ENCODE measurements at places on chromosomes 3 and 15. TPM values are rescaled to one million over a fixed set of nuclear protein-coding genes. Genes with fewer than 3 reads are reported as not detected.

DNA sequence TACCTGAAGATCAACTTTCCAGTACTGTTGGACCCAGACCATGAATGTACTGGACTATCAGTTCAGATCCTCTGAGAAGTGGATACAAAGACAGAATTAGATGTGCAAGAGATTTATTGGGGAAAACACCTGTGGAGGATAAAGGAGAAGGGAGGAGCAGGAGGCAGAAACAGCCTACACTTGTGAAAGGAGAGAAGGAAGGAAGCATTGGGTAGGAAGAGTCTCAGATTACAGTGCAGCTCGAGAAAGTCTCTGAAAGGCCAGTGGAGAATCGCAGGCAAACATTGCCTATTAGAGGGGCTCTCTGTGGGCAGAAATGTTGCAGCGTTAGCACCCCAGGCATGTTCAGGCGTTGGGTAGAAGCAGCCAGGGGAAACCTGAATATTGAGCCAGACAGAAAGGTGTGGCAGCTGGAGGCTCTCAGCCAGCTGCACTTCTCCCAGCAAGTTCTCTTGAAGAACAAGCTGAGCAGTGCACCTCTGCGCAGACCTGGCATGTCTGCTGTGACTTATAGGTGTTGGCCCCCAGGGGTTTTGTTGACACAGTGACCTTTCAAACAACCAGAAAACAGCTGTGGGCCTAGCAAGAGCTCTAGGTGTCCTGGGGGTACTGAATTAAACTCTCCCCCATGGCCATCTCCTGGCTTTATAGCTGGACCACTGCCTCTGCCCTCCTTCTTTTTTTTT is 7.0 kb downstream of the CHST14 start:
- no peak overlapping the region for H3K4me3 ChIP-seq
- no peaks in the 10 kb centered on the region for H3K36me3 ChIP-seq
- H3K27ac ChIP-seq, result no peak overlapping the region
- DNase-seq, result no peak

GRCh38 chr3:164851905-164852304 is 226.4 kb downstream of the SI start:
- no peaks in the 10 kb centered on the region for H3K27me3 ChIP-seq
- H3K27ac ChIP-seq, result no peak overlapping the region
- no peak for DNase-seq
- no peaks in the 10 kb centered on the region for H3K4me1 ChIP-seq

GRCh38 chr3:114878114-114878839 is 268.8 kb downstream of the ZBTB20 start:
- no peaks in the 10 kb centered on the region for H3K27me3 ChIP-seq
- no peak overlapping the region for H3K4me3 ChIP-seq
- no peak for DNase-seq
- H3K36me3 ChIP-seq, result no peaks in the 10 kb centered on the region

DNA sequence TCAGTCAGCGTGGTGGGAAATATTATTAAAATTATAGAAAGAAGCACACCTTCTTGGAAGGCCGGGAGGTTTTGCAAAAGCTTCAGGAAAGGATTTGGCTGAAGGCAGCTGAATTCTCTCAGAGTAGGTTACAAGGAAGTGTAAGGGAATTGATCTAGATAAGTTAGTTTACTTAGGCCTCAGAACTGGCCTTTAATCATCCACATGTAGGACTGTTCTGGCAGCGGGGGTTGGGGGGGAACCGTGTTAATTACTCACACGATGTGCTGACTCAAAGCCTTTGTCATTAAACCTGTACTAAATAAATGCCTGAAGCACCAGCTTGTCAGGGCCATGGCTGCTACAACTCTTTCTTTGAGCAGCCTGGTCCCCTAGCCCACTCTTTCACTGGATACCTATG is 12.8 kb downstream of the ASB14 start:
- H3K4me3 ChIP-seq, result no peak overlapping the region
- no peaks in the 10 kb centered on the region for H3K4me1 ChIP-seq
- H3K36me3 ChIP-seq, result peaks cover 9% of the 10 kb centered on the region

DNA sequence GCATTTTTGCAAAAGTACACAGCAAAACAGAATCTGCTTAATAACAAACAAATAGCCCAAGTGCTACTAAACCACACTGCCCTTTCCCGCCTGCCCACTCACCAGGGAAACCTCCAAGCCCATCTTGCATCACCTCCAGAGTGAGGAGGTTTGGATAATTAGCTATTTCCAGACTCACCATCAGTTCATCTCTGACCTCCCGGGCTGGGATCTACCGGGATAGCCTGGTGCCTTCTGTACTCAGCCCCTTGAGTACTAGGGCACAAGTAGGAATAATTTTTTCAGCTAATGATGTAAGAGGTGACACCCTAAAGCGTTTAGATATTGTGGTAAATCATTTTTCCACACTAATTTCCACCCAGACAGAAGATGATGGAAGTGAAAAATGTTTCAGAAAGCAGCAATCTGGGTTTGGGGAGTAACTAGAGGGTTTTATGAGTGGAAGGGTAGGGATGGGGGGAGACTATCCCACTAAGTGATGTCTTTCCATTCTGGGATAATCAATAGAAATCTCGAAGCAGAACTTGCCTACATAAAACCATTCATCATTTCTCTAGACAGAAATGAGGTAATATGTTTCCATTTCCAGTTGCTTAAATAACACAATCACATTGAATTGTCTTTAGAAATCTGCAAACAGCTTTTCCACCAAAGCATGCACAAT is 40.9 kb downstream of the TAFA4 start:
- no peaks in the 10 kb centered on the region for H3K4me1 ChIP-seq
- H3K27ac ChIP-seq, result no peak overlapping the region
- DNase-seq, result no peak

DNA sequence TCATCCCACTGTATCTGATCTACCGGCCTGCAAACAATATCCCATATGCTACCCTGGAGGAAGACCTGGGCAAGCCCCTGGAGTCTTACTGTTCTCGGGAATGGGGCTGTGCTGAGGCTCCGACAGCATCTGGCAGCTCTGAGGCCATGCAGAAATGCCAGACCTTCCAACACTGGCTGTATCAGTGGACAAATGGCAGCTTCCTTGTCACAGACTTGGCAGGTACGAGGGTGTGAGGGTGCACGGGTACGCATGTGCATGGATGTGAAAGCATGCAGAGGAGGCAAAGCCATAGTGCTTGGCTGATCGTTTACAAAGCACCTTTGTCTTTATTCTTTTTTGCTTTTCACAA is 20.0 kb upstream of the SLC28A1 start:
- H3K27ac ChIP-seq, result no peak overlapping the region
- no peaks in the 10 kb centered on the region for H3K27me3 ChIP-seq
- no peaks in the 10 kb centered on the region for H3K4me1 ChIP-seq
- no peaks in the 10 kb centered on the region for H3K36me3 ChIP-seq

DNA sequence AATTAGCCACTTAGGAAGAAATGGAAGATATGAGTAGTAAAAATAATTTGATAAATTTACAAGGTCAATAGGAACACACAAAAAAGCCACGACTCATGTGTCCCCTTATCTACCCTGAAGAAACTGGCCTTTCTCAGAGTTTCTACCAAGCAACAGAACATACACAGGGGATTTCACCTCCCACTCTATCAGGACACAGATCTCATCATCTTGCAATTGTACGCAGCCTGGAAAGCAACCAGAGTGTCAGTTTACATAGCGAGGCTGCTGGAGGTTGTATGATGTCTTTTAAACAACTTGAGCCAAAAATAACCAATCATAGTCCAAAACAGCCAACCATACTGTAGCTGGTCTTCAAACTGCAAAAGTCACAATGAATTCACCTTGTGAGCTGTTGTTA is 19.7 kb upstream of the LMOD3 start:
- no peak for DNase-seq
- H3K36me3 ChIP-seq, result no peaks in the 10 kb centered on the region
- no peak overlapping the region for H3K4me3 ChIP-seq
- no peak overlapping the region for H3K27ac ChIP-seq

DNA sequence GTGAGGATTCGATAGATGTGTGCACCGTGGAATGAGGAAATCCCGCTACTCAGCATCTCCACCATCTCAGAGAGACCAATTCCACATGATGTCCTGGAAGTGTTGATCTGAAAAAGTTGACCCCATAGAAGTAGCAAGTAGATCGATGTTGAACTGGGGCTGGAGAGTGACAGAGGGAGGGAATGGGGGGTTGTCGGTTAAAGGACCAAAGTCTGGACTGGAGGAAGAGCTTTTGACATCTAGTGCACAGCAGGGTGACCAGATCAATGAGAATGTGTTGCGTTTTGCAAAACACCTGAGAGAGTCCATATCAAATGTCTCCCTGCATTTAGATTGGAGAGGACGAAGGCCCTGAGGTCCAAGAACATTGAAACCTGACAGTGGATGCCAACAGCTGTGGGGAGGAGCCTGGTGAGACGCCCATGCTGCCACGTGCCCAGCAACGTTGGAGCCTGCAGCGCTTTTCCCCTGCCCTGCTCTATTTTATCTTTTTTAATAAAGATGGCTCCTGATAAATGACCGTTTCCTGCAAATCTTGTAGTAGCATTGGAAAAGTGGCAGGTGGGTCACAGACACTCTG is 30.1 kb upstream of the RPL32 start:
- H3K4me1 ChIP-seq, result peaks cover 7% of the 10 kb centered on the region
- H3K27me3 ChIP-seq, result peaks cover 19% of the 10 kb centered on the region
- no peak for DNase-seq
- no peaks in the 10 kb centered on the region for H3K36me3 ChIP-seq

GRCh38 chr3:169748670-169749069 is 16.2 kb downstream of the TERC start:
- H3K4me3 ChIP-seq, result no peak overlapping the region
- H3K27me3 ChIP-seq, result peaks cover 19% of the 10 kb centered on the region
- no peak overlapping the region for H3K27ac ChIP-seq
- H3K36me3 ChIP-seq, result no peaks in the 10 kb centered on the region
- peaks cover 14% of the 10 kb centered on the region for H3K4me1 ChIP-seq

GRCh38 chr3:141681390-141681780 is 56.7 kb upstream of the RNF7 start:
- no peaks in the 10 kb centered on the region for H3K36me3 ChIP-seq
- H3K27ac ChIP-seq, result no peak overlapping the region
- DNase-seq, result no peak
- H3K4me3 ChIP-seq, result no peak overlapping the region

DNA sequence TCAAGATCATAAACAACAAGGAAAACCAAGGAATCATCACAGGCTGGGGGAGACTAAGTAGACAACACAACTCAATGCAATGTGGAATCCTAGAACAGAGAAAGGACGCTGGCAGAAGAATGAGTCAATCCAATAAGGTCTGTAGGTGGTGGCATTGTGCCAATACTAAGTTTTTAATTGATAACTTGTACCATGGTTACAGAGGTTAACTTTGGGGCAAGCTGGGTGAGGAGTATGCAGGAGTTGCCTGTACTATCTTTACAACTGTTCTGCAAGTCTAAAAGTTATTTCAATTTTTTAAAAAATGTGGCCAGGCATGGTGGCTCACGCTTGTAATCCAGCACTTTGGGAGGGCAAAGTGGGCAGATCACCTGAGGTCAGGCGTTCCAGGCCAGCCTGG is 46.2 kb downstream of the RORA start:
- no peaks in the 10 kb centered on the region for H3K36me3 ChIP-seq
- no peak for DNase-seq
- H3K4me1 ChIP-seq, result no peaks in the 10 kb centered on the region
- H3K27me3 ChIP-seq, result peaks cover 20% of the 10 kb centered on the region
- no peak overlapping the region for H3K4me3 ChIP-seq

DNA sequence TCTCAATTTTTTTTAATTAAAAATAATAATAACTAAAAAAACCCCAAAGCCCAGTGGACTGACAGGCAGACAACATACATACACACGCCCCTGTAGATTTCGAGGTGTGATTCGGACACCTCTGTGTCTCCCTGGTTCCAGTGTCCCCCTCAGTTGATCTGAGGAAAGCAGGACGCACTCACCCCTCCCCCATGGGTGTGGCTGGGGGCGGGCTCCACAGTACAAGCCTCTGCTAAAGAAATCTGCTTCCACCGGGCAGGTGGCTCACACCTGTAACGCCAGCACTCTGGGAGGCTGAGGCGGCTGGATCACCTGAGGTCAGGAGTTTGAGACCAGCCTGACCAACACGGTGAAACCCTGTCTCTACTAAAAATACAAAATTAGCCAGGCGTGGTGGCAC is 33.8 kb upstream of the BLM start:
- no peak overlapping the region for H3K27ac ChIP-seq
- DNase-seq, result no peak
- peaks cover 51% of the 10 kb centered on the region for H3K4me1 ChIP-seq
- H3K36me3 ChIP-seq, result no peaks in the 10 kb centered on the region
- no peak overlapping the region for H3K4me3 ChIP-seq
- H3K27me3 ChIP-seq, result no peaks in the 10 kb centered on the region

- peaks cover 20% of the 10 kb centered on the region for H3K4me1 ChIP-seq
- no peak overlapping the region for H3K4me3 ChIP-seq
- no peak overlapping the region for H3K27ac ChIP-seq
- no peak for DNase-seq
Measured at GRCh38 chr3:136546720-136547119, 205.5 kb downstream of the STAG1 start.

DNA sequence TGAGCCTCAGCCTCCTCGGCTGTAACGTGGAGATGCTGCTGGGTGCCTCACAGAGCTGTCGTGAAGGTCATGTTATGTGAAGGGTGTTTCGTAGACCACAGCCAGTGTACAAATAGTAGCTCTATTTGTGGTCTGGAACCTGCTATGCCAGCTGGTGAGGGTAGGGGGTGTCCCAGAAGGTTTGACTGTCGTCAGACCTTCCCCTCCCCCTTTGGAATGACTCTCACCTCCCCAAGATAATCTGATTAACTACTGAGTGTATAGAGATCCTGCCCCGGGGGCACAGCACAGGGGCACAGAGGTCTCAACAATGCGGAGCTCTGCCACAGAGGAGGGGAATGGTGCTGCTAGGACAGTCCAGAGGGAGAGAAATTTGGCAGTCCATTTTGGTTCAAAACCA is 20.5 kb downstream of the FGD5 start:
- no peak overlapping the region for H3K4me3 ChIP-seq
- H3K36me3 ChIP-seq, result no peaks in the 10 kb centered on the region
- H3K27me3 ChIP-seq, result no peaks in the 10 kb centered on the region
- no peak overlapping the region for H3K27ac ChIP-seq

DNA sequence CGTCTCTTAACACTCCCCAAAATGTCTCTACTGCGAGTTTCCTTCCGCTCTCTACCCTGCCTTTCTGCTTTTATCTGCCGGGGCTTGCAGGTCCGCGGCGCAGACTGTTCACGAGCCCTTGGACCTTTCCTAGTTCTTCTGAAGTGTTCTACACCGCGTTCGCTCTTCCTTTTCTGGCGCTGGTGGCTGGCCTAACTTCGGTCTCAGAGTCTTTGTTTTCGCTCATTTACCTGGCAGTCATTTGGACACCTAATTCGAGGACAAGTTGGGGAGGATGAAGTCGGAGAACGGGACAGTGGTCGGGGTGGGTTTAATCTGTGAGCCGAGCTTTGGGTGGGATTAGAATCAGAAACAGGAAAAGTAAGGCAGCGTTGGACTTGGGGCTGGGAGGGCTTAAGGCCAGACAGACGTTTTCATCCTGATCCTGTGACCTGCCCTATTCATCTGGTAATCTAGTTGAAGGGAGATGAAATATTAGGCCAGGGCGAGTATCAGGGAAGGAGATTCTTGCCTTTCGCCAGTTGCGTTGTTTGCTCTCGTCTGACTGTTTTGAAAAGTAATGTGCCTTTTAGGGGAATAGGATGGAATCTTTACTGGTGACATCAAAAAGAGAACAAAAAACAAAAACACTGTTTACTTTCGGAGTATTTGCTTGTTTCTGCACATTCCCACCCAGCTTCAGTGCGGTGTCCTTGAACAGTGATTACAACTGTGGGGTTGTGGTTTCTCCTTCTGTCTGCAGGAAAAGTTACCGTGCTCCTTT is 1.8 kb downstream of the DIPK2A start:
- H3K36me3 ChIP-seq, result no peaks in the 10 kb centered on the region
- H3K27ac ChIP-seq, result peak overlapping the region; percentile 88
- peaks cover 3% of the 10 kb centered on the region for H3K27me3 ChIP-seq
- peak overlapping the region; percentile 94 for H3K4me3 ChIP-seq
- peak; percentile 76 for DNase-seq

Gene INSYN1
- not detected for total RNA-seq

Gene GPR27
- 0.74 TPM for total RNA-seq

Gene TMEM158
- not detected for total RNA-seq

Gene ETFA
- total RNA-seq, result 166 TPM
